Activated naive CD8-positive, alpha-beta T cell treated with anti-CD3 and anti-CD28 coated beads for 36 hours (primary cell): ENCODE measurements at places on chromosomes 7 and 10.

DNA sequence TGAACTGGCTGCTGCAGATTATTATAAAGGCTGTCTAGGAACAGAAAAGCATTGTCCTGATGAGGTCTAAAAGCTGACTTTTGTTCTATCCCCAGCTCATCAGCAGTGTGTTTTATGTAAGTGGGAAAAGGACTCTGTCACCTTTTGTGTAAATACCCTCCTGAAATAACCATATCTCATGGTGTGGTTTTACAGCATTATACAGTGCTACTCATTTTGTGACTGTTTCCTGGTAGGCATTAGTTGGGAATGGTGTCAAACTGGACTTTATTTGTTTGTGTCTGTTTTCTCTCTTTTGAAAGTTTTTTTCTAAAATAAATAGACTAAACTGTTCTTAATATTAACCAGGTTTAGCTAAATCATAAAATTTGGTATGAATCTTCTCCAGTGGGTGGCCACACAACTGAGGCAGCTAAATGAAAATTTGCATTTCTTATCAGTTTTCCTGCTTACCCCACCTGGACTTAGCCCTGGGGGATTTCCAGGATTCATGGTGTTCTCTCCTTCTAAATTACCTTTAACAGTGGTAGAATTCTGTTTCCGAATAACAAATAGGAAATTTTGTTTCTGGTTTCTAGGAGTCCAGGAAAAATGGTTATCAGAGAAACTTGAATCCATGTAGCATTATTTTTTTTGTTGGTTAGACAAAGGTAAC is 140.9 kb downstream of the LHFPL3 start:
- DNase-seq, result no peak

GRCh38 chr7:57423768-57424167 is 26.2 kb upstream of the ZNF716 start:
- no peak for DNase-seq

- DNase-seq, result no peak
Measured at GRCh38 chr10:124306922-124307371, 111.8 kb downstream of the OAT start.

- no peak for DNase-seq
Measured at GRCh38 chr7:139854803-139855497, 25.9 kb downstream of the TBXAS1 start.

- no peak for DNase-seq
Measured at GRCh38 chr10:89275383-89275782, 23.8 kb upstream of the LIPA start.

DNA sequence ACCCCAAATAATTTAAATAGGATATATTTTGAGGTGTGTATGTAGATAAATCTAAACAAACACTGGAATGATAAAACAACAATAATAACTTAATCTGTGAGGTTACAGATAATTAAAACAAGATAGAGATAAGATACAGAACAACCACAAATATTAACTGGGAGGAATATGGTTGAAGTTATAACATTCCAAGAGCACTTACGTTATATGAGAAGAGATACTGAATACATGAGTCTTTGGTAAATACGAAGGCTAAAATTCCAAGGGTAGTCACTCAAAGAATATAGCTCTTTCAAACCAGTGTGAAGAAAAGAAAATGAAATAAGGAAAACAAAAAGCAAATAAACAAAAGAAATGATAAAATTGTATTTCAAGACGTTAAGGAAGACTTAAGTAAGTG is 76.0 kb upstream of the MYO3A start:
- no peak for DNase-seq

DNA sequence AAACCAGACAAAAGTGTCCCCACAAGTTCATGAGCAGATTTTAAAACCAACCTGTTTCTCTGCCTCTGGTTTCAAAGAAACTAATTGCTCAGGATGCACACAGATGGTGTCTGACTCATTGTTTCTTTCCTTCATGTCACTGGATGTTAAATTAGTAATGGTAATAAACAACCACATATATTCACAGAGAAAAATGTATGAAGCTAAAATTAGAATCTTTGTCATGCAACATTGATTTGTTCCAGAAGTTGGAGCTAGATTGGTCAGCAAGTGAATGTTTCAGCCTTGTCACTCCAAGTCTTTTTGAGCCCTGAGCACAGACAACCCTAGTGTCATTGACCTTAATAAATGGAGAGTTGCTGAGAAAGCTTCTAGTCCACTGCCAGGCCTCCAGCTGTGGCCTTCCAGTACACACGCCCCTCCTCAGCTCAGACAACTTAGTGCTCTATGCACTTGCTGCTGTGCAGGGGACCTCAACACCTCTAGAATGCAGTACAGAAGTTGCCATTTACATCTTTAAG is 175.9 kb downstream of the CCDC71L start:
- no peak for DNase-seq

DNA sequence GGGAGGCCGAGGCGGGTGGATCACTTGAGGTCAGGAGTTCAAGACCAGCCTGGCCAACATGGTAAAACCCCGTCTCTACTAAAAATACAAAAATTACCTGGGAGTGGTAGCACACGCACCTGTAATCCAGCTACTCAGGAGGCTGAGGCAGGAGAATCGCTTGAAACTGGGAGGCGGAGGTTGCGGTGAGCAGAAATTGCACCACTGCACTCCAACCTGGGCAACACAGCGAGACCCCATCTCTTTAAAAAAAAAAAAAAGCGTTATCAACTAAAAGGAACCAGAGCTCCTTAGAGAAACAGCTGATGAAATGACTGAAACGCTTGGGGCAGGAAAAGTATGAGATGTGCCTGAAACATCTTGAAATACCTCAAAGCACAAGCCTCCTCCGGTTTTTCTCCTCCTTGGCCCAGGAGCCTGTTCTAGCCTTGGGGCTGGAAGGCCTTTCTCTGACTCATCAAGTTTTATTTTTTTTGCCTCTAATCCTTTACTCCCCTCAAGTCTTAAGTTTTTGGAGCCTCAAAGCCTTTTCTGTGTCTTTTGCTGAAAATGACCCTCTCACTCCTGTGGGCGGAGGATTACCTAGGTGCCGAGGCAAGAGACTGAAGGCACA is 2.6 kb upstream of the METTL27 start:
- no peak for DNase-seq

GRCh38 chr7:47453093-47454061 is 128.5 kb downstream of the TNS3 start:
- DNase-seq, result no peak

- no peak for DNase-seq
Measured at GRCh38 chr7:98930921-98931320, 52.6 kb downstream of the TRRAP start.

DNA sequence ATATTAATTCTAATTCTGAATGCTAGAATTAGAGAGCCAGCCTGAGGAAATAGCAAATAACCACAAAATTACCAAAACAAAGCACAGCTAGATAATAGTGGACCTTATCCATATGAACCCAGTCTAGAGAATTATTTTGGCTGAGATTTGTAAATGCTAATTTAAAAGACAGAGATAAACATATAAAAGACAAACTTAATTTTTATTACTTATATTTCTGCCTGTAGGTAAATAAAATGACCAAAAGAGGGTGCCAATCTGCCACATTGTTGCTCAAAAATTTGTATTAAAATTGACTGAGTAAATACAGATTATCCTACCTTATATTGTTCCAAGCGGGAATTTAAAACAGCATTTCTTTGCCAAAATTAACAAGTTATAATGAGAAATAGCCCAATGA is 20.2 kb downstream of the RTKN2 start:
- DNase-seq, result no peak

GRCh38 chr7:114647518-114647917 is 232.9 kb downstream of the FOXP2 start:
- DNase-seq, result no peak

- no peak for DNase-seq
Measured at GRCh38 chr10:12772797-12773587, 228.5 kb downstream of the CCDC3 start.
